Esophagus muscularis mucosa (tissue), 4 donors: ENCODE measurements at places on chromosomes 3 and 15. TPM values are rescaled to one million over a fixed set of nuclear protein-coding genes. Genes with fewer than 3 reads are reported as not detected.
A peak's percentile ranks its signal among the peaks of the same experiment; 100 is the strongest.

DNA sequence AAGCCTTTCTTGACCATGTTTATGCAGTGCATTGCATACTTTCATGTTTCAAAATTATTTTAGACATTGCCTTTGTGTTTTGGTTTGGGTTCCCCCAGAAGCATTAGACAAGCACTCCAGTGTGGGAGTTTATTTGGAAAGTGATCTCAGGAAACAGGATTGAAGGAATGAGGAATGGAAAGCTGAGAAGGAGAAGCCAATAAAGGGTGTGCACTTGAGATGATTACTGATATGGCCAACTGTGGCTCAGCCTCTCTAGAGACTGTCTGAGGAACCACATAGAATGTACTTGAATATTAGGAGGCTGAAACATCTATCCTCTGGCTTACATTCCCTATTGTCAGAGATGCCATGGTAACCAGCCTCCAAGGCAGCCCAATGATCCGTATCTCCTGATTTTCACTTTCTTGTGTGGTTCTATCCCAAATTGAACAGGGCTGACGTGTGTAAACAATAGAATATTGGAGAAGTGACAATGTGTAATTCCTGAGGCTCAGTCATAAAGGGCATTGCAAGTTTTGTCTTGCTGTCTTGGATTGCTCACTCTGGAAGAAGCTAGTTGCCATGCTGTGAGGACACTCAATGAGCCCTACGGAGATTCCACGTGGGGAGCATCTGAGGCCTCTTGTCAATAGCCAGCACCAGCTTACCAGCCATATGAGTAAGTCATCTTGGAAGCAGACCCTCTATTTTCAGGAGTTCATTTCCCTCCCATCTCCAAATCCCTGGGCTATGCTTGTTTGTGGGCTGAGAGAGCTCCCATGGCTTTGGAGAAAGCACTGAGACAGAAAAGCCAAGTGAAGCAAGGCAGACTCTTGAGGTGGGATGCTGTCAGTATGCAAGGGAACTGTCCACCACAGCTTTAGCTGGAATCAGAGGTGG lies 84.7 kb downstream of the SCN11A start:
- peak; percentile 78 for DNase-seq

GRCh38 chr3:12545473-12545791 lies at the start of gene MKRN2OS:
MKRN2OS (minus strand) TSS chr3:12545499; CDS start chr3:12545464, 35 bp downstream.
- DNase-seq = no peak

GRCh38 chr3:174219738-174220137 lies 639.4 kb upstream of the NAALADL2 start:
- no peak for DNase-seq

The CEMIP gene
- not detected for total RNA-seq

GRCh38 chr3:197500812-197501211 lies 55.0 kb downstream of the BDH1 start:
- DNase-seq = no peak

GRCh38 chr15:28273468-28273867 lies 48.5 kb downstream of the HERC2 start:
- no peak for DNase-seq

The TMEM45A gene
- total RNA-seq = 17.2 TPM

DNA sequence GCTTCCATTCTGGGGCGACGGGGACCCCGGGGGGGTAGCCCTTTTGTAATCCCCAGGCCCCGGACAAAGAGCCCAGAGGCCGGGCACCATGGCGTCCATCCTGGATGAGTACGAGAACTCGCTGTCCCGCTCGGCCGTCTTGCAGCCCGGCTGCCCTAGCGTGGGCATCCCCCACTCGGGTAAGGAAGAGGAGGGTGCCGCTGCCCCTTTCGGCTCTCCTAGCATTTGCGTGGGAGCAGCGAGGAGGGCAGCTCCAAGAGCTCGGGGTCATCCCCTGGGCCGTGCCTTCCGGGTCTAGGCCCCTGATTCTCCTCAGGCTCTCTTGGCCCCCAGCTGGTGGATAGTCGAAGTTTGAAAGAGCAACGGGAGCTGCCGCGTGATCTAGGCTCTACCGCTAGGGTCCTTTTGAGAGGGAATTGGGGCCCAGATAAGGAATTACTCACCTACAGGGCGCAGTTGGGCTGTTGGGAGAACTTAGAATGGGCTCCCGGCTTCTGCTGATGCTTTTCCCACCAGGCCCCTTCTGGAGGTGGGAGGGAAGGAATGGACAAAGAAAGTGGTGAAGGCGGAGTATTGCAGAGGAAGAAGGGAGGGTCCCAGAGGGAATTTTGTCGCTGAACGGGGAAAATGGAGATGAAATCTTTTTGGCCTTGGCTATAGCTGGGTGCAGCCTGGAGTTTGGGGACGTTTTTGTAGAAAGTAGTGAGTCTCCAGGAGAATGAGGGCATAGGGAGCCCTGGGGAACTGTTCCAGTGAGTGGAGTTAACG lies 615 bp downstream of the VPS18 start:
- no peak for DNase-seq

- DNase-seq = no peak
These were observed 31.1 kb downstream of the MME start for GRCh38 chr3:155110996-155111901.

DNA sequence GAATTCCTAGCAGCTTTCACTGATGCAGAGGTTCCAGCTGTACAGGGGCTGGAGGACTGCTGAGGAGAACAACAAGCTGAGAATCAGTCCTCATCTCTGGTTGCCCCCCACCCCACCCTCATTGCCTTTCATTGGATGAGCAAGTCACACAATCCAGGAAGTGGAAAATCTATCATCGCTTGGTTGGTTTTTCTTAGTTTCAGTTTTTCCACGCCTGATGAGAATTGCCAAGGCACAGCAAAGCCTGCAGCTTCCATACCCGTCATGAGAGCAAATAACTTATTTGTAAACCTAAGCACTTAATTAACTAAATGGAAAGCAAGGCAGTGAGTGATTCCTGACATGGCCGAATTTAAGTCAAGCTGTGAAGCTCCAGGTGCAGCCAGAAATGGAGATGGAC lies 21.4 kb upstream of the LIPC start:
- peak; percentile 75 for DNase-seq

The PRR20G gene
- not detected for total RNA-seq

- no peak for DNase-seq
These were observed 13.1 kb upstream of the PRKCD start for GRCh38 chr3:53147903-53148400.

The CAMKV gene
- total RNA-seq = not detected

DNA sequence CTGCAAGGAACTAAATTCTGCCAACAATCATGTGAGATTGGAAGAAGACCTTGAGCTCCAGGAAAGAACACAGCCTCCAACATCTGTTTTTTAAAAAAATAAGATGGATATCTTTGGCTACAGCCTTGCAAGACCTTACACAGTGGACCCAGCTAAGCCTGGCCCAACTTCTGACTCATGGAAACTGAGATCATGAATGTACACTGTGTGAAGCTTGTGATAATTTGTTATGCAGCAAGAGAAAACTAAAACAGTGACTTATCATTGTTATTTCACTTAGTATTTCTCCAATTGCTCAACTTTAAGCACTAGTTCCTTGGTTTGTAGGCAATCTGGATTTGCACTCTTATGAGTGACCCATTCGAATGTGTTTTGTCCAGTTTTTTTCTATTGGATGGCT lies 29.3 kb downstream of the SHQ1 start:
- DNase-seq = no peak
